Mesenchymal stem cell (in vitro differentiated cells and primary cell): ENCODE measurements at places on chromosomes 16 and 17.

GRCh38 chr16:25390761-25391160, 133.1 kb upstream of the ZKSCAN2 start:
- no peaks in the 10 kb centered on the region for H3K36me3 ChIP-seq
- H3K4me3 ChIP-seq, result no peak overlapping the region
- no peak for DNase-seq
- H3K27me3 ChIP-seq, result no peaks in the 10 kb centered on the region

DNA sequence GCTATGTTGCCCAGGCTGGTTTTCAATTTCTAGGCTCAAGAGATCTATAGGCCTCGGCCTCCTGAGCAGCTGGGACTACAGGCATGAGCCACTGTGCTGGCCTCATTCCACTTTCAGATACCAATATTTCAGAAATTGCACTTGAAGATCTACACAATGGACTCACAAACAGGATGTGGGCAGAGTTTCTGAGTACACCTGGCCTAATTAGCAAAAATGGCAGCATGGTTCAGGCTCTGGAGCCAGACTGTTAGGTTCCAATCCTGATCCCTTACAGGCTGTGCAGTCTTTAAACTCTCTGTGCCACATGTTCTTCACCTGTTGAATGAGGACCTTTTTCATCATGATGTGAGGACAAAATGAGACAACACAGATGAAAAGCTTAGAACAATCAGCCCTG, 32.2 kb downstream of the RNF157 start:
- H3K4me3 ChIP-seq, result no peak overlapping the region
- no peaks in the 10 kb centered on the region for H3K27me3 ChIP-seq
- DNase-seq, result no peak
- H3K27ac ChIP-seq, result no peak overlapping the region
- peaks cover 16% of the 10 kb centered on the region for H3K4me1 ChIP-seq
- no peaks in the 10 kb centered on the region for H3K36me3 ChIP-seq

- no peaks in the 10 kb centered on the region for H3K4me1 ChIP-seq
- no peak overlapping the region for H3K27ac ChIP-seq
- H3K36me3 ChIP-seq, result no peaks in the 10 kb centered on the region
- no peak overlapping the region for H3K4me3 ChIP-seq
- no peak for DNase-seq
- H3K27me3 ChIP-seq, result peaks cover 30% of the 10 kb centered on the region
Observed at GRCh38 chr17:31510308-31511194, 119.1 kb downstream of the RAB11FIP4 start.

GRCh38 chr16:28193530-28194423, 18.0 kb downstream of the XPO6 start:
- peak; percentile 77 for DNase-seq
- peaks cover 14% of the 10 kb centered on the region for H3K36me3 ChIP-seq
- H3K27me3 ChIP-seq, result no peaks in the 10 kb centered on the region

DNA sequence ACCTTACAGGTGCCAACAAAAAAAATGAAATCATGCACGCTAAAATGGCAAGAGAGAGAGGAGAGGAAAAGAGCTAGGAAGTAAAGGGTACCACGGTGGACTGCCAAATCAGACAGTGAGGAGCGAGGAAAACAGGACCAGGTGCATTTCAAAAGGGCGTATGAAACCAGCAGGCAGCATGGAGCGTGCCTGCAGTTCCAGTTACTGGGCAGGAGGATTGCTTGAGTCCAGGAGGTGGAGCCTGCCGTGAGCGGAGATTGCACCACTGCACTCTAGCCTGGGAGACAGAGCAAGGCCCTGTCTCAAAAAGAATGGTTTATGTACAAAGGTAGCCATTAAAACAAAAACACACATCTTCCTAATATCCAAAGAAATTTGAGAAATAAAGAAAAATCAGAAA, 16.4 kb downstream of the USP36 start:
- H3K27ac ChIP-seq, result no peak overlapping the region
- no peak for DNase-seq
- H3K27me3 ChIP-seq, result no peaks in the 10 kb centered on the region
- peaks cover 29% of the 10 kb centered on the region for H3K4me1 ChIP-seq
- H3K4me3 ChIP-seq, result no peak overlapping the region

GRCh38 chr17:75521951-75522727, 3.4 kb upstream of the LLGL2 start:
- H3K36me3 ChIP-seq, result peaks cover 40% of the 10 kb centered on the region
- H3K27ac ChIP-seq, result no peak overlapping the region
- no peak overlapping the region for H3K4me3 ChIP-seq

- no peak overlapping the region for H3K27ac ChIP-seq
- no peaks in the 10 kb centered on the region for H3K4me1 ChIP-seq
- no peak overlapping the region for H3K4me3 ChIP-seq
- no peaks in the 10 kb centered on the region for H3K36me3 ChIP-seq
- H3K27me3 ChIP-seq, result peaks cover 71% of the 10 kb centered on the region
Observed at GRCh38 chr16:88976366-88977017, 515 bp downstream of the CBFA2T3 start.

- peaks cover 60% of the 10 kb centered on the region for H3K27me3 ChIP-seq
- peaks cover 29% of the 10 kb centered on the region for H3K36me3 ChIP-seq
- peak overlapping the region; percentile 42 for H3K4me3 ChIP-seq
Observed at GRCh38 chr16:86569701-86570447, 3.2 kb downstream of the FOXC2 start.

- H3K4me1 ChIP-seq, result peaks cover 3% of the 10 kb centered on the region
- no peak for DNase-seq
- H3K27ac ChIP-seq, result no peak overlapping the region
- no peak overlapping the region for H3K4me3 ChIP-seq
- peaks cover 41% of the 10 kb centered on the region for H3K27me3 ChIP-seq
Observed at GRCh38 chr17:8025176-8025911, 13.5 kb upstream of the ALOX15B start.

DNA sequence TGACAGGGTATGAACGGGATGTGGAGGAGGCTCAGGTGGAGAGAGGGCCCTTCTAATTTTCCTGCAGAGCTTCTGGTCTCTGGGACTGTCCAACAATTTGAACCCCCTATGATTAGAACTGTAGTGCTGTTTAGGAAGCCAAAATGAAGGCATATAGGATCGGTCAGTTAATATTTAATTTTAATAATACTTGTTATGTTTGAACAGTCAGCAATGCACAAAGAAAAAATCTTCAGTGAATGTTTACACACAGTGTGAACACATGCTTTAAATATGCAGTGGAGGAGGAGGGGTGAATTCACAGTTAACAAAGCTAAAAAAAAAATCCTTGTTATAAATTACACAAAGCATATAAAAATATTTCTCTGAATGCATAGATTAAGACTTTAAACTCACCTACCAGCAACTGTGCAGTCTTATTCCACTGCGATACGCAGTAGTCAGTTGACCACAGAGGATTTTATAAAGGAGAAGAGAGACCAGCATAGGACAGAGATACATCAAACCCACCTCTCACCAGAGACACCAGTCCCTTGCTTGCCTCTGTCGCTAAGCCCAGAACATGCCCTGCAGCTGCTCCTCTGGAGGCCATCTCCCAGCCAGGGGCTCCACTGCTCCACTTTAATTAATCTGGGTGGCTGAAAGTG, 14.6 kb downstream of the ANKRD40 start:
- peak overlapping the region; percentile 99 for H3K27ac ChIP-seq
- H3K4me3 ChIP-seq, result no peak overlapping the region
- DNase-seq, result no peak
- H3K36me3 ChIP-seq, result peaks cover 9% of the 10 kb centered on the region
- no peaks in the 10 kb centered on the region for H3K27me3 ChIP-seq
- H3K4me1 ChIP-seq, result peaks cover 37% of the 10 kb centered on the region

DNA sequence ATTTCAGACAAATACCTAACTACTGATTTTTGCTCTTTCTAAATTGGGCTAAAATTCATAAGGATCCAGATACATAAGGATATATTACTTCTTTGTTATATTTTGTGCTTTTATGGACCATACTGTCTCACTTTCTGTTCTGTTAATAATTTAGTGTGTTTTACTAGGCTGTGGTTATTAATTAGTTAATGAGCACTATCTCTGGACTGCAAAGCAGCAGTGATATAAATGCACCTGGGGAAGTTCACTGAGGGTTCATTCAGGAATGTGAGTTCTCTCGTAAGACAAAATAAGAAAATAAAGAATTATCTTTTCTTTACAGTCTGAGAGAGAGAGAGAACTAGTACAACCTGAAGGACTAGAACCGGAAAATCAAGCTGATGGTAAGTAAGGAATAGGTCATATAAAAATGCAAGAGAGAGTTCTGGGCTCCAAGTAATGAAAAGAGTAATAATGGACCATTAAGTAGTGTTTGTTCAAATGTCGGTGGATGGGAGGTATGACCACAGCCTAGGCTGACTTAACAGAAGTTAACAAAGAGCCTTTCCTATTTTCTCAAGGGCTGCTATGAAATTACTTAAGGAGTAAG, 55.6 kb downstream of the IKZF3 start:
- no peak for DNase-seq
- no peaks in the 10 kb centered on the region for H3K36me3 ChIP-seq
- H3K27ac ChIP-seq, result peak overlapping the region; percentile 31

- no peak overlapping the region for H3K27ac ChIP-seq
- H3K27me3 ChIP-seq, result peaks cover 5% of the 10 kb centered on the region
- H3K4me3 ChIP-seq, result peak overlapping the region; percentile 91
- H3K36me3 ChIP-seq, result no peaks in the 10 kb centered on the region
- peak; percentile 46 for DNase-seq
Observed at GRCh38 chr17:55420776-55421178, 858 bp downstream of the MMD start.

- no peak for DNase-seq
- peaks cover 16% of the 10 kb centered on the region for H3K4me1 ChIP-seq
- peaks cover 22% of the 10 kb centered on the region for H3K27me3 ChIP-seq
- no peak overlapping the region for H3K27ac ChIP-seq
Observed at GRCh38 chr16:74747716-74748615, 26.7 kb downstream of the FA2H start.

DNA sequence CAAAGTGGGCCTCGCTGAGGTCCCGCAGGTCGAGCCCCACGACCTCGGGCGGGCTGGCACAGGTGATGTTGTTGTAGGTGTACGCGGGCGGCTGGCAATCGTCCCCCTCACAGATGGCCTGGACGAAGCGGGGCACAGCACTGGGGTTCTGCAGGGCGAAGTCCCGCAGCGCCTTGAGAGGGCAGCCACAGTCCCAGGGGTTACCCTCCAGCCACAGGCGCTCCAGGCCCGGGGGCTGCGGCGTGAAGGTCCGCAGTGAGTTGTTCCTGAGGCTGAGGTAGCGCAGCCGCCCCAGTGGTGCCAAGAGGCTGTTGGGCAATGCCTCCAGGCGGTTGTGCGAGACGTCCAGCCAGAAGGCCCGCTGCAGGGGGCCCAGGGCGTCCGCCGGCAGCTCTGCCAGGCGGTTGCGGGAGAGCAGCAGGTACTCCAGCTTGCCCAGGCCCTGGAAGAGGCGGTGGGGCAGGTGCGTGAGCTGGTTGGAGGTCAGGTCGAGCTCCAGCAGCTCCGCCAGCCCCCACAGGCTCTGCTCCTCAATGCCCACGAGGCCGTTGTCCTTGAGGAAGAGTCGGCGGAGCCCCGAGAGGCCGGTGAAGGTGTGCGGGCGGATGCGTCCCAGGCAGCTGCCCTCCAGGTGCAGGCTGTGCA, 2.8 kb downstream of the IGFALS start:
- peaks cover 81% of the 10 kb centered on the region for H3K36me3 ChIP-seq
- H3K4me3 ChIP-seq, result no peak overlapping the region
- H3K4me1 ChIP-seq, result peaks cover 8% of the 10 kb centered on the region
- H3K27ac ChIP-seq, result no peak overlapping the region

DNA sequence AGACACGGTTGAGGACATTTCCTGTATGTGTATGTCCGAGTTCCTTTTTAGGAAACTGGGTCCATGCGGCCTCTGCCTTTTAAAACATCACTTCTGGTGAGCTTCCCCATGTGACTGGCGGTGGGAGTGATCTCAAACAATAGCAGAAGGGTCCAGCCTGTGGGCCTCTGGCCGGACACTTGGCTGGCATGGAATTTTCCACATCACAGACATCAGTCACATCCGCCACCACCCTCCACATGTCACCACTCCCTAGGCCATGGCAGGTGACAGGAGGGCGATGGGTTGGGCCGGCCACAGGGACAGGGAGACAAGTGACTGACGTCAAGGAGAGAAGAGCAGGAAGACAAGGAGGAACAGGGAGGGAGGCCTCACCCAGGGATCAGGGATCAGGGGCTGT, 83.7 kb downstream of the DNAH17 start:
- no peak for DNase-seq
- H3K27me3 ChIP-seq, result peaks cover 62% of the 10 kb centered on the region
- no peak overlapping the region for H3K4me3 ChIP-seq
- H3K27ac ChIP-seq, result no peak overlapping the region
- H3K36me3 ChIP-seq, result no peaks in the 10 kb centered on the region

DNA sequence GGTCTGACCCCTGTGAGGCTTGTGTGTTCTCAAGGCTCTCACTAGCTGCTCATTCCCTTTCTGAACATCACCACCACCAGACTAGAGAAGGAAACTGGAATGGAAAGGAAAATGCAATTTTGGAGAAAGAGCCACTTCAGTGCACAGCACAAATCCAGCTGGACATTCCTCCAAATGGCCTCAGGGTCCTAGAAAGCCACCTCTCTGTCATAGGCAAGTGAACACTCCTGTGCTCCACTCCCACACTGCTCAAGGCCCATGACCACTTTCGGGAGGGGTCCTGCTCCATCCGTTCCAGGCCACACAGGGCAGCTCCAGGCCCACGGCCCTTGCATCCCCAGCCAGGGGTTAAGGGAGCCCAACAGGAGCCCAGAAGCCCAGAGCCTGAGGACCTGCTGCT, 2.6 kb downstream of the LRRC75A start:
- no peak overlapping the region for H3K27ac ChIP-seq
- no peak overlapping the region for H3K4me3 ChIP-seq
- peaks cover 18% of the 10 kb centered on the region for H3K4me1 ChIP-seq
- H3K27me3 ChIP-seq, result peaks cover 41% of the 10 kb centered on the region

DNA sequence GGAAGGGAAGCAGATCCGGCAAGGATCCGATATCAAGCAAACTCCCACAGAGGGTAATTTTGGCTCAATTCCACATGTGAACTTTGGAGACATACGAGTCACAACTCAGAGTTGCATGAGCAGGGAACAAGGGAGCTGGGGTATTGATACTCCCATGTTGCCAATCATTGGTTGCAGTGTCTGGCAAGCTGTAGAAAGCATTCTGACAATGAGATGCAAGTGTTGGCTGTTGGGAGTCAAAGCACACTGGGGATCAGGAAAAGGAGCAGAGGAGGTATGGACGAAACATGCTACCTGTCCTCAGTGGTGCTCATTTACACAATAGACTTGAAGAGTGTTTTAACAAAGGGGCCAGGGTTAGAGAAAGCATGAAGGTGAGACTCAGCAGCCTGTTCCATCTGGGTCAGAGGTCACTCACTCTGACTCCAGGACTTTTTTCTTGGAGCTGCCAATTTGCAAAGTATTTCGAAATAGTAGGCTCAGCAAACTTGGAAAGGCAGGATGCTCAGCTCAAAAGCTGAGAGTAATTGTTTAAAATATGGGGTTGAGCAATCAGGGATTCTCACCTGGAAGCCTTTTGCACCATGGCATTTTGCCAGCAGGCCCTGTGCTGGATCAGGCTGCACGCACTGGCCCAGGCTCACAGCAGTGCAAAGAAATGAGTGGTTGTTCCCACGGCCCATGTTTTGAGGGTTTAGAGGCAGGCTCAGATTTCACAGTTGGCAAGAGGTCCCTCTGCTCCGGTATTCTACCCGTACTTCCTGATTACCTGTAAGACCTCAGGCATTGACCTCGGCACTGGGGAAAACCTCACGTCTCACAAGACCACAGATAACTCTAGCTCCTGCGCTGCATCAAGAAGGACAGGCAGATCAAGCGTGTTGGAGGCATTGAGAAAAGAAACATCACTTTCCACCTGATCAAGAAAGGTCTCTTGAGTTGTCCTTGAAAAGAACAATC, 17.6 kb upstream of the NKD1 start:
- peaks cover 1% of the 10 kb centered on the region for H3K27me3 ChIP-seq
- no peak overlapping the region for H3K4me3 ChIP-seq

- peaks cover 2% of the 10 kb centered on the region for H3K36me3 ChIP-seq
- H3K4me3 ChIP-seq, result no peak overlapping the region
- H3K4me1 ChIP-seq, result peaks cover 17% of the 10 kb centered on the region
- no peaks in the 10 kb centered on the region for H3K27me3 ChIP-seq
- no peak overlapping the region for H3K27ac ChIP-seq
- DNase-seq, result no peak
Observed at GRCh38 chr17:3727041-3727440, 3.3 kb downstream of the HASPIN start.
